ENCODE measurements at places on chromosomes 11 and 22.

- DNase-seq: no peak
Observed at GRCh38 chr22:30048681-30049080, 31.6 kb upstream of the HORMAD2 start.

GRCh38 chr11:15585602-15586331 is 471.0 kb downstream of the INSC start:
- no peak for DNase-seq

DNA sequence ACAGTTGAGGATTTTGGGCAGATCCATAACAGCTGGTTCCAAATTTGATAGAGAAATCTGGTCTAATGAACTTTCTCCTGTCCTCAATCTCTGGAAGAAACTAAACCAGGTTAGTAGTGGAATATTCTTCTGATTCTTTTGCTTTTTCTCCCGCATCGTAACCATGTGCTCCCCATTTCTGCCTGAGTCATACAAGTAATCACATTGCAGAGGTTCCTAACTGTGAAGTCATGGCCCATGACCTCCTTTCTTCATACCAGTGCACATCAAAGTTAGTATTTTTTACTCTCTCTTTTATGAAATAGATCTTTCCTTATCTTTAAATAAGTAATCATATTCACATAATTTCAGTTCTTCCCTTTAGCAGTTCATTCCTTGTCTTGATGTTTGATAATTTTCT is 249.0 kb downstream of the DYNC2H1 start:
- DNase-seq: peak; percentile 15

- DNase-seq: no peak
Observed at GRCh38 chr11:121485216-121485615, 32.4 kb upstream of the SORL1-AS1 start.

DNA sequence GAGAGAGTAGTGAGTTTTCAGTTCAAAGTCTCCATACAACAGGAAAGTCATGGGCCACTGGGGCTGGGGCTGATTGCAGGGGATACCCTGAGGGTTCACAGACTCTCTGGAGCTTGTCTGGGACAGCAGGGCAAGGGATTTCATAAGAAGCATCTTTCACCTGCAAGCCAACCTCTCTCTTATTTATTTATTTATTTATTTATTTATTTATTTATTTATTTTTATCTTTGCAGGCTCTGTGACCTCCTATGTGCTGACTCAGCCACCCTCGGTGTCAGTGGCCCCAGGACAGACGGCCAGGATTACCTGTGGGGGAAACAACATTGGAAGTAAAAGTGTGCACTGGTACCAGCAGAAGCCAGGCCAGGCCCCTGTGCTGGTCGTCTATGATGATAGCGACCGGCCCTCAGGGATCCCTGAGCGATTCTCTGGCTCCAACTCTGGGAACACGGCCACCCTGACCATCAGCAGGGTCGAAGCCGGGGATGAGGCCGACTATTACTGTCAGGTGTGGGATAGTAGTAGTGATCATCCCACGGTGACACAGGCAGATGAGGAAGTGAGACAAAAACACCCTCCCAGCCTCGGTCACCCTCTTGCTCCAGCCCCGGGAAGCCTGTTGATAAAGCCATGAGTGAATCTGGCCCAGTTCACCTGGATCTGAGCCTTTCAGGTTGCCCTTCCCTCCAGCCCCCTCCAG is 68.4 kb downstream of the GGTLC2 start:
- DNase-seq: no peak

DNA sequence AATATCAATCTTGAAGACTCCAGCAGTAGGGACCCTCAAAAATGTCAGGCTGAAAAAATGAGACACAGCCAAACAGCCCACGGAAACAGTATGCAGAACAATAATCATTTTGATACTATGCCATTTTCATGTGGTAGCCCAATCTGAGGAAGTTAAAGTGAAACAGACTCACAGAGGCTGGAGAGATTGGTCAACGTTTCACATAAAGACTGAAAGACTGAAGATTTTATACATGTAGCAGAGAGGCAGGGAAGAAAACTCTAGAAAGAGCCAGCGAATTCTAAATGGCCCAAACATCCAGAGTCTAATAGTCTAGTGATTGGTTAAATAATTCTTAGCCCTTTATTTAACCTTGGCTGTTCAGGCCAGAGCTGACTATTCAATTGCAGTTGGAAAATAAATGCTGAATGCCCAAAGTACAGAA is 49.4 kb downstream of the MAML2 start:
- no peak for DNase-seq

DNA sequence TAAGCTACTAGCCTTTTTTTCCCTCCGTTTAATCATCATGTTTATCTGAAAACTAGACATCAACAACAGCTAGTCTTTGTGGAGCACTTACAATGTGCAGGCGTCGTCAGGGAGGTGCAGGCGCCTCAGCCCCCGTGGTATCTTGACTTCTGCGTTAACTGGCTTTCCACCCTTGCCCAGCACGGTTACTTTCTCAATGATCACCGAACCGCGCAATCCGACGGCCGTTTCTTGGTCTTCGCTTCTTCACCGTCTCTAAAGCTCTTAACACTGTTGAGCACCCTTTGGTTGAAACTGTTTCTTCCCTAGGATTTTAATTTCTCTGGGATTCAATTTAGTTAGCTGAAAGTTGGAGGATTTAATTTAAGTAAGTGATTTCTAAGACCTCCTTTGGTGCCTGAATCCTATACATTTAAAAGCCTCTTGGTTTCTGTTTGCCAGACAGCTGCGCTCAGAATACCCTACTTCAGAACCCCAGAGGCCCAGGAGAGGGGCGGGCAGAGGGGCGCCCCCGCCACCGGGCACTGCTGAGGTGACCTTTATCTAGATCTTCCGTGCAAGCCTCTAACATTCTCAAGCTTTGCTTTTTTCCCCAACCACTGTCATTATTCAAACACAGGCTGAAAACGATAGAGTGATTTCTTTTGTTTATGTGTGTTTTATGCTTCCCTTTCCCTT is 18.0 kb upstream of the TMEM218 start:
- no peak for DNase-seq

DNA sequence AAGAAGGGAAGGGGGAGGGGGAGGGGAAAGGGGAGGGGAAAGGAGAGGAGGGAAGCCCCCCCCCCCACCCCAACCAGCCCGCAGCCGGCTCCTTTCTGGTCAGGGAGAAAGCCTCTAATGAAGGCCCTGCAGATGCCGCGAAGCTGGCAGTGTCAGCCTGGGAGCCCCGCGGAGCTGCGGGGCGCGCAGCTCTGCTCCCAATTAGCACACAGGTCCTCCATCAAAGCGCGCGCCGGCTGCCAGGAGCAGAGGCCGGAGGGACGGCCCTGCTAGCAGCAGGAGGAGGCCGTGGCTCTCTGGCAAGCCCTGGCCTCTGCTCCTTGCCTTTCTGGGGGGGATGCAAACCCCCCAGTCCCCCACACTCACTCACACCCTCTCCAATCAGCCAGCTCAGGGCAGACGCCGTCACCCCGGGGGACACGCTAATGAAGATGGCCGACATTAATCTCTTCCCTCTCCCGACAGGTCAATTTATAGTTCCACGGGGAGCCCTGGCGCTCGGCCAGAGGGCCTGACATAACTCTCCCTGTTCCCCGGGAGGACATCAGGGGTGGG is 70.5 kb upstream of the TCF20 start:
- DNase-seq: no peak

GRCh38 chr11:86637988-86638387 is 34.4 kb downstream of the ME3 start:
- DNase-seq: no peak

GRCh38 chr11:14544611-14545010 is 24.4 kb upstream of the PSMA1 start:
- DNase-seq: no peak

DNA sequence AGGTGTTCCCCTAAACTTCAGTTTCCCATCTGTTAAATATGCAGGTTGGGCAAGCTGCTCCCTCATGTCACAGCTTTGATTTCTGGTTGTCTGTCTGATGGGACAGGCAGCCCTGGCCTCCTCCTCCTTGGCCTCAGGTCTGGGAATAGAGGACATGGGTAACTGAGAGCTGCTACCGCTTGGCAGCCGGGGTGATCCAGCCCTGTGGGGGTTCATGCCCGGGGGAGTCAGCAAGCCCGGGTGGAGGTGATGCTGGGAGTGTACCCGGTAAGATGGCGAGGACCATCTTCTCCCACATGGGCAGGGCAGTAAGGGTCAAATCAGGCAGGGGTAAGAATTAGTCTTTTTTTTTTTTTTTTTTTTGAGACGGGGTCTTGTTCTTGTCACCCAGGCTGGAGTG is 845.0 kb downstream of the TBC1D22A start:
- DNase-seq: no peak

- no peak for DNase-seq
Observed at GRCh38 chr11:13214276-13214675, 63.3 kb upstream of the BMAL1 start.

DNA sequence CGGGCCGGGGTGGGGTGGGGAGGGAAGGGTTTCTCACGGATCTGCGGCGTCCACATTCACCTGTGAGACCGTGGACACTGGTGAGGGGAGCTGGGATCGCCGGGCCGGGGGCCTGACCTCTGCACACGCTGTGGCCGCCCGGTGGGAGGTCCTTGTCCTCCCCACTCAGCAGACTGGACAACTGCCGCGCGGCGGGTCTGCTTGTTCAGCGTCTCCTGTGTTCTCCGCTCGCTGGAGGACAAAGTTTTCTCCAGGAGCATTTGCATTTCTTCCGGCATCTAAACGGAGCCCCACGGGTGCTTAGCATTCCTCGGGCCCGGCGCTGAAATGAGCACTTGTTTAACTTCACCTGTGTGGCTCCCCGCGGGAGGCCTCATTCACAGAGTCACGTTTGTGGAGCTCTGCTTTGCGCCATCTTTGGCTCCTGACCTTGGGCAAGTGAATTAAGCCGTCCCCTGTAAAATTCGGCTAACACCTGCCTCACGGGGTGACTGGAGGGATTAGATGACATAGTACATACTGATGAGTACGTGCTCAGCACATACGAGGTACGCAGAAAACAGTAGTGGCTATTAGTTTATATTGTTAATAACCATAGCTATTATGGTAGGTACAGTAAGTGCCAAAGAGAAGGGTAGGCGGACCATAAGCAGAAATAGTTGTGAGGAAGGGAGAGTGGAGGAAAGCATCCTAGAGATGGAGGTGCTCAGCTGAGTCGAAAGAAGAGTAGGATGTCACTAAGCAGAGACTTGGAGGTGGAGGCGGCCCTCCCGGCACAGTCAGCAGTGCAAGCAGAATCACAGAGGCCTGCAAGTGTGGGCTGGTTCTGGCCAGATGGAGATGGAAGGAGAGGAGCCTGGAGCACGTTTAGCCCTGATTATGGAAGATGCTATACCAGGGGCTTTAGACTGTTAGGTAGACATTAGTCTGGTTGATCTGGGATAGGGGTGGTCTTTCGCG is 885 bp downstream of the TRMU start:
- no peak for DNase-seq

DNA sequence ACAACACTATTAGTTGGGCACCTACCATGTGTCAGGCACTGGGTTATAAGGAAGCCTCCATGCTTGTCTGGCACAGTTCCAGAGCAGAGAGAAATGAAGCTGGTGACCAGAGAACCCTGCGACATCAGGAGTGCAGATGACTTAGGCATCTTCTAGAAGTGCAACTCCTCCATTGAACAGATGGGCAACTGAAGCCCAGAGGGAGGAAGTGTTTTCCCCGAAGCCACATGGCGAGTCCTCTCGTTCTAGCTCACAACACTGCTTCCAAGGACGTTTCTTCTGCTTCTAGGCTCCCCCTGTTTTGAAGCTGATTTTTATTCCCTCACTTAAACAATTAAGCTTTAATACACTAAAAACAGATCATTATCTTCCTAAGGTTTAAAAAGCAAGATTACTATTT is 109.8 kb upstream of the SYT13 start:
- no peak for DNase-seq

- no peak for DNase-seq
Observed at GRCh38 chr11:128318856-128319474, 268.4 kb downstream of the ETS1 start.

- DNase-seq: no peak
Observed at GRCh38 chr22:31748490-31748889, 1.4 kb downstream of the PRR14L start.

DNA sequence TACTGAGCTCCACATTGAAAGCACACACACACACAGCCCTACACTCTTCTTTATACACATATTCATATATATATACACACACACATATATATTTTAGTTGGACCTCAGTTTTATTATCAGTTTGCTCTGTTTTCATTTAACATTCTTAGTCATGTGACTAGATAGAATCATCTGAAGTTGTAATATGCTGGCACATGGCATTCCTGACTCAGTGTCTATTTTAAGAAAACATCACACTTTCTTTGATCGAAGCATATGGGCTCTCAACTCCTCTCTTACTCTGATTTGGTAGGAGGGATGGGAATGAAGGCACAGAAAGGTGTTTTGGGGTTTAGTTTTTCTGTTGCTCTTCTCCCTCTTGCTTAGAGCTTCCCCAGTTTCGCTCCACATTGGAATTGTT is 24.8 kb downstream of the AMOTL1 start:
- DNase-seq: no peak
